ENCODE measurements at places on chromosomes 7 and 10.

DNA sequence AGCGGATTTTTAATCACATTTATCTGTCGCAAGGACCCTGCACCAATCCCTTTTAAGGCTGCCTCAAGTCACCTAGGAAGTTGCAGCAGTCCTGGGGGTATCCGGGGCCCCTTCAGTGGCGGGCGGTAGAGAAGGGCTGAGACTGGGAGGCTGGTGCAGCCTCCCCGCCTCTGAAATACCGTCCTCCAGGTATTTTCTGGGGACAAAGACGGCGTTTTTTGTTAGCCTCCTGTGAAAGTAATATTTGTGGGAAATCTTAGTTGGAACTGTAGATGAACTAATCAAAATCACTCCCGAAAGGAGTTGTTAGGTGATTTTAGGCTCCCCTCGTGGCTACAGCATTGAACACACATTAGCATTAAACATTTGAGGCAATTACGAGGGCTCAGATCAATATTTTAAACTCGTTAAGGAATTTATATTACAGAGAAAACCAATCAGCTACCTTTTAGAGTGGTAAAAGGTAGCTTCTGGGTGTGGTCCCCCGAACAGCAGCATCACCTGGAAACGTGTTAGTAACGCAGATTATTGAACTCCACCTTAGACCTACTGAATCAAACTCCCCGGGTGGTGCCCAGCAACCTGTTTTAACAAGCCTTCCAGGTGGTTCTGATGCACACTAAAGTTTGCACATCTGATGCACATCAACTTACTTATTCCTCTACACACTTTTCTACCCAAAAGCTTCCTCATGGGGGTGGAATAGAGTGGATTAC is 530 bp upstream of the ANXA7 start:
- DNase-seq: no peak

DNA sequence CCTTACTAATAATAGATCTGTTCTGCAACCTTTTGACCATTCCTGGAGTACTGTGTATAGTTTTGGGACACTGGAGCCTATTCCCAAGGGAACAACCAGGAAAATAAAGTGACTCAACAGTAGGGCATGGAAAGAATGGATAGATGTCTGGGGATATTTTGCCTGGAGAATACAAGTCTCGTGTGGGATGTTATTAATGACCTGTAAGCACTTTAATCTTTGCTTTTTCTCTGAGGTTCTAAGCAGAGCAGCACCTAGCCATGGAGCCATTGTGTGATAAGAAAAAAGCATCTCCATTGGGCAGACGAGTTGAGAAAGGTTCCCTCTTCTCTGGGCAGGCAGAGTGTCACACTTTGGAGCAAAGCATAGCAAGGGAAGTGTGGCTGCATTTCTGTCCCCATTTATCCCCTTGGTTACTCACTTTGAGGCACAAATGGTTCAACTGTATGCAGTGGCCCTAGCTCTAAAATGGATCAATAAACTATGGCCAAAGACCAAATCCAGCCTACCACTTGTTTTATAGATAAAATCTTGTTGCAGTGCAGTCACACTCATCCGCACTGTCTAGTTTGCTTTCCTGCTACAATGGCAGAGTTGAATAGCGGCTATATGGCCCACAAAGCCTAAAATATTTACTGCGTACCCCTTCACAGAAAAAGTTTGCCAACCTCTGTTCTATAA is 21.0 kb upstream of the CCDC71L start:
- peak; percentile 60 for DNase-seq

GRCh38 chr7:99679400-99680191 is at the start of gene CYP3A5:
Gene CYP3A5 (minus strand): TSS chr7:99679996. CDS start chr7:99679896, 100 bp downstream.
- peak; percentile 40 for DNase-seq

- no peak for DNase-seq
Observed at GRCh38 chr10:13308096-13308495, 8.2 kb upstream of the PHYH start.

DNA sequence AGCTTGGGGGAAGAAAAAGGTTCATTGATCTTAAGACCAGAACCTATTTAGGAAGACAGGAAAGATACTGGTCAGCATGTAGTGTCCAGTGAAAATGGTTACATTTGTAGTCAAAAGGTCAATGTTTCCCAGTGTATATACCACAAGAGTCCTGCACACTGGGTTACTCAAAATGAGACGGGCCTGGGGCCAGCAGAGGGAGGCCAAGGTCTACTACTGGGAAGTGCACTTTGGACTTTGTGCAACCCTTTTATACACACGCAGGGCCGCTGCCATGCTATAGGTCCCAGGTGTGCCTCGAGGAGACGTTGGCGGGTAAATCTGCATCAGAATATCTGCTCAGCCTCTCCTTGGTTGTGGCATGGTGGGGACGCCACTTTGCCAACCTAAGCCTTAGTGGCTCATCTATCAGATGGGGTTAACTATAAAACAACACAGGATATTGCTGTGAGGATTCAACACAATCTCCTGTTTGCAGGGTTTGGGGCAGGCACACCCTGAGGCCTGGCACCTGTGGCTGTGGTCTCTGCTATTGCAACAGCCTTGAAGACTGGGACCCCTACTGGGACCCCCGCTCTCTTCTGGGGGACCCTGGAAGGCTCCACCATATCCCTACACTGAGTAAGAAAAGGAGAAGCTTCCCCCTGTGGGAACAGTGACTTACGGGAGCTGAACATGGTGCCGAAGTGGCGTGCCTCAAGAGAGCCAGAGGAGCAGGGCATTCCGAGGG is 19.7 kb downstream of the CLRN3 start:
- DNase-seq: no peak

DNA sequence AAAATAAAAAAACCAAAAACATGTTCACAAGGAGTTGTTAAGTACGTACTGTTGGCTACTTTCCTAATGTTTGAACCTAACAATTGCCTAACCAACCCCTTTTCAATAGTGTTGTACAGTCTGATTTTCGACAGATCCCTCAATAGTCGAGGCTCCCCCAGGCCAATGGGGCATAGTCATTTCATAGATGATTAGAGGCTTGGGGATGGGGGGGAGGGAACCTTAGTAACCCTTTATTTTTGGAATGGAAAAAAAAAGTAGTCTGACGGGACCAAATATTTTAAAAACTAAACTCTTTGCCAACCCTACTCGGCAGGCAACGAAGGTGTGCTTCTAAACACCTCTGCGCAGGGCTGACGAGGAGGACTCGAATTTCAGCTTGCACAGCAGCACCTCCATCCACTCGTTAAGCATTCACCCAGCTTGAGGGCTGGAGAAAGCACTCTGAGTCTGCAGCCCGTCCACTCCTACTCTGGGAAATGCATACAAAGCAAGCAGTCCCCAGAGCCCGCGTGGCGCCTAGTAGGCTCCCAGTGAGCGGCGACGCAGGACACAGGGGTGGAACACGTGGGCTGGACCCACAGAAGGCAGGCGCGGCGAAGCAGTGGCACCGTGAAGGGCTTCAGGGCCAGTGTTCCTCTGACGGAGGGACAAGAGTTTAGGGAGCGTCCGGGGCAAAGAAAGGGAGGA is 899 bp downstream of the PUS7 start:
- DNase-seq: peak; percentile 77

GRCh38 chr7:157977306-157977705 is 610.3 kb downstream of the PTPRN2 start:
- DNase-seq: no peak

GRCh38 chr10:113644185-113645120 is 19.4 kb downstream of the NRAP start:
- DNase-seq: peak; percentile 59

- no peak for DNase-seq
Observed at GRCh38 chr7:149809215-149809614, 29.0 kb upstream of the ZNF862 start.

- no peak for DNase-seq
Observed at GRCh38 chr10:60942134-60942787, 1.7 kb downstream of the RHOBTB1 start.

DNA sequence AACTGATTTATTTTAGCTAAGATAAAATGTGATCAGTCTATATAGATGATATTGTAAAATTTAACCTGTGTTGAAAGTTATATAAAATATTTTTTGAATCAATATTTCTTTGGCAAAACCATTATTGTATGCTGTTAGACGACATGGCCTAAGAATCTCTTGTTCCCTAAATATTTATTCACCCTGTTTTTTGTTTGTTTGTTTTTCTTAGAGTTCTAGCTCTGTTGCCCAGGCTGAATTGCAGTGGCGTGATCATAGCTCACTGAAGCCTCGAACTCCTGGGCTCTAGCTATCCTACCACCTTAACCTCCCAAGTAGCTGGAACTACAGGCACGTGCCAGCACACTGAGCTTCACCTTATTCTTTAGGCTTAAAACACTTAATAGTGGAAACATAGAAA is 410.7 kb downstream of the ARL4A start:
- DNase-seq: no peak

DNA sequence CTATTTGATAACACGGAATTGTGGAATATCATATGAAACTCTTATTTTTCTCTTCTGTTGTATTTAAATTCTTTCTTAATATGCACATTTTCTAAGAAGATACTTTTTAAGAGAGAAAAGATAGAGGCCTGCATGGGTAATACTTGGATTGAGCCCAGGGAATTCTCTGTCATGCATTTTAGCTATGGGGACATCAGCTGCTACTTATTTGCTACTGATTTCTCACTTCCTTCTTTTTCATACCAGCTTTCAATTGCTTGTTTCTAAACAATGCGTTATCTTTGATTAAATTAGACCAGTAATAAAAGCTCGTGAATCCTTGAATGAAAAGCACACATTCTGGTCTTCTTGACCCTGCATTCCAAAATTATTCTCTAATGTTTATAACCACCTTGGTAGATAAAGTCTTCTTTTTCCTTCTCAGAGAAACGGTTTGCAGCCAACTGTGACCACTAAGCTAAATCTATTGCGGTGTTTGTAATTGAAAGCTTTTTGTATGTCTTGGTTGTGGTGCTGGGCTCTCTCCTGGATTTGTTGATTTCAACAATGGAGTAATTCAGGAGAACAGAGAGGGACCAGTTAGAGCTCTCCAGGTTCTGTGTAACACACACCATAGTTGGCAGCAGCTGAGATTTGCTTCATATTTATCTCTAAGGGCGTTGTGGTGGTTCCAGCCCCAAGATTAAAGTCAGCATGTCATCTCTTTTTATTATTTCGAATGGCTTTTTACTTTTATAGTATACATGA is 139.3 kb downstream of the PPP1R9A start:
- no peak for DNase-seq

- DNase-seq: no peak
Observed at GRCh38 chr7:29812185-29812876, 6.0 kb downstream of the WIPF3 start.

- no peak for DNase-seq
Observed at GRCh38 chr7:148286150-148286549, 304.4 kb upstream of the C7orf33 start.

GRCh38 chr7:108301387-108301786 is 154.8 kb downstream of the NRCAM start:
- DNase-seq: no peak

DNA sequence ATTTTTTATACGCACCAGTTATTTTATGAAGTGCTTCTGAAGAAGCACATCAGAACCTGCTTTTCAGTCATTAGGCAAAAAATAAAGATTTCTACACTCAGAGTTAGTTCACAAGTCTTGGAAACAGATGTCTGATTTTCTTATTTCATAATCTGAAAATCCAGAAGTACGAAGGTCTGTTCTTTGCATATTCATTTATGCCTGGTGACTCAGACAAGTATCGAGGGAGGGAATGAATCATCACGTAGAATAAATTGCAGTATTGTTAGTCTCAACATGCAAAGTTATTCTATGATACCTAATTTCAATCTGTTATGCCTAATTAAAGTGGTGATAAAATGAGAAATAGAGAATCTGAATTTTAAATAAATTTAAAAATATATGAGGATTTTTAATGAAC is 113.6 kb upstream of the SEM1 start:
- peak; percentile 45 for DNase-seq

- no peak for DNase-seq
Observed at GRCh38 chr7:45118889-45119331, 7.4 kb upstream of the TBRG4 start.

- no peak for DNase-seq
Observed at GRCh38 chr7:106386958-106387357, 102.2 kb upstream of the NAMPT start.

DNA sequence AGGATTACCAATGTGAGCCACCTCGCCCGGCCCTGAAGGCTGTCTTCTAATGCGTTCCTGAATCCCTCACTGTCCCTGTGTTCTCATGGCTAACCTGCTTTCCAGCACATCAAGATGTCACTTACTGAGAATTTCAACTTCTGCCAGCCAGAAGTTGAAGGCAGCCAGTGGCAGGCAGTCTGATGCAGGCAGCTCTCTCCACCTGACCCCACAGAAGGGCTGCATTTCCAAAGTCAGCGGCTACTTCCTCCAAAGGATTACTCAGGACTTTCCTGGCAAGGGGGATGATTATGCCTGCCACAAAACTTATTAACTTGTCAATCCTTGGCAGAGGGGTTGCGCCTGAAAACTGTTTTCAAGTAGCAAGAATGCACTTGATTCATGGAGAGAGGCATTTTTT is 1219.4 kb downstream of the TYW1 start:
- DNase-seq: no peak

GRCh38 chr10:21715531-21716195 is 181.6 kb downstream of the MLLT10 start:
- no peak for DNase-seq

GRCh38 chr7:45420843-45421495 is 153.2 kb upstream of the ADCY1 start:
- DNase-seq: no peak

GRCh38 chr7:2509298-2509906 is 10.2 kb upstream of the LFNG start:
- DNase-seq: no peak

- DNase-seq: no peak
Observed at GRCh38 chr10:83517456-83517855, 621.9 kb upstream of the GHITM start.

GRCh38 chr10:131667561-131667960 is 233.2 kb upstream of the PPP2R2D start:
- no peak for DNase-seq

- DNase-seq: peak; percentile 29
Observed at GRCh38 chr7:64999165-65000004, 7.1 kb downstream of the ERV3-1 start.

DNA sequence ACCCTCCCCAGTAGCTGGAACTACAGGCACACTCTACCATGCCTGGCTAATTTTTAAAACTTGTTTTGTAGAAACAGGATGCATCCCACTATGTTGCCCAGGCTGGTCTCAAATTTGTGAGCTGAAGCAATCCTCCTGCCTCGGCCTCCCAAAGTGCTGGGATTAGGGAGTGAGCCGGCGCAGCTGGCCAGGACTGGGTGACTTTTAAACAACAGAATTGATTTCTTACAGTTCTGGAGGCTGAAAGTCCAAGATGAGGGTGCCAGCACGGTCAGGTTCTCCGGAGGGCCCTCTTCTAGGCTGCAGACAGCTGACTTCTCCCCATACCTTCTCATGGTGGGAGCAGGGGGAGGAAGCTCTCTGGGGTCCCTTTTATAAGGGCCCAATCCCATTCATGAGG is 75.2 kb upstream of the CHST15 start:
- no peak for DNase-seq

- DNase-seq: peak; percentile 50
Observed at GRCh38 chr7:128035712-128036111, 4.5 kb upstream of the LRRC4 start.
